ENCODE measurements at places on chromosomes 2 and 18.

- no peak for DNase-seq
Observed at GRCh38 chr2:22821458-22821857, 563.5 kb upstream of the KLHL29 start.

DNA sequence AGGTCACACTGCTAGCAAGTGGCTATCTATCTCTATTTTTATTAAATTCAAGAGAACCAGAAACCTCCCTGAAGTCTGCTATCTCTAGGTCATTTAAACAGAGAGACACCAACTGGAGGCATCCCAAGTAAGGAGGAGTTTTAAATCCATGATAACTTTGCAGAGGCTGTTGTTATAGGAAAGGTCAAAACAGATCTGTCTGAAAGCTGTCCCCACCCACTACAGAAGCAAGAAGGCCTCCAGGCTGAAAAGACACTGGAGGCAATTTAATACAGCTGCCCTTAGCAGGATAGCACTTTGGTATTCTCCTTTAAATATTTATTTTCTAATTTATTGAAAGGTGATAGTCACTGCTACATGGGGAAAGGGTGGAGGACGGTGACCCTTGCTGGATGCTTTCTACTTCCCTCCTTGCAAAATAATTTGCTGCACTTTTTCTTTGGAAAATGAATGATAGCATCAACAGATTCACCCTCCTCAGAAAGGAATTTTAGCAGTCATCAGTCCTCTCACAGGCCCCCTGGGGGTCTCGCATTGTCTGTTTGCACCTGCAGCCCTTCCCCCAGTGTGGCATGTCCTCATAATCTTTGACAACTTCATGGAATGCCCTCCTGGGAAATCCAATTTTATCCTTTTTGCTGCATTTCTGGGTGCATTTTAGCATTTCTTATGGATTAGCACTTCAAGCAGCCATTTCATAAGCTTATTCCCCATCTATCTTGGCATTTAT lies 429.5 kb upstream of the TNP1 start:
- DNase-seq: no peak

DNA sequence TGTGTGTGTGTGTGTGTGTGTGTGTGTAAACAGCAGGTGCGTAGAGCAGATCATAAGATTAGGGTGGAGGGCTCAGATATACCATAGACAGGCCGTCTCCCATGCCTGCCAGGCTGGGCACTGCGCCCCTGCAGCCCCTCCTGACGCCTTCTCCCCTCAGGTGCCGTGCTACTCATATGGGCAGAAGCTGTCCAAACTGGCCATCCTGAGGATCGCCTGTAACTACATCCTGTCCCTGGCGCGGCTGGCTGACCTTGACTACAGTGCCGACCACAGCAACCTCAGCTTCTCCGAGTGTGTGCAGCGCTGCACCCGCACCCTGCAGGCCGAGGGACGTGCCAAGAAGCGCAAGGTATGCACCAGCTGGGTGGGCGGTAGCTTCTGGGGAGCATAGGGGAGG lies 10.0 kb downstream of the ATOH8 start:
- no peak for DNase-seq

DNA sequence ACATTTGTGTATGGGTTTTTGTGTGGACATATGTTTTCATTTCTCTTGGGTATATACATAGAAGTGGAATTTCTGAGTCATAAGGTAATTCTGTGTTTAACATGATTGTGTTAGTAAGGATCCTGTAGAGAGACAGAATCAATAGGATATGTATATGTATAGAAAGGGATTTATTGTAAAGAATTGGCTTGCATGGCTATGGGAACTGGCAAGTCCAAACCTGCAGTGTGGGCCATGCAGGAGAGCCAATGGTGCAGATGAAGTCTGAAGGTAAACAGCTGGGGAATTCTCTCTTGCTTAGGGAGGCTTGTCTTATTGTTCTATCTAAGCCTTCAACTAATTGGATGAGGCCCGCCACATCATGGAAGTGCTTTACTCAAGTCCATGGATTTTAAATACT lies 39.2 kb upstream of the IL1R2 start:
- no peak for DNase-seq

- DNase-seq: no peak
Observed at GRCh38 chr2:96251721-96252292, 14.0 kb downstream of the TMEM127 start.

DNA sequence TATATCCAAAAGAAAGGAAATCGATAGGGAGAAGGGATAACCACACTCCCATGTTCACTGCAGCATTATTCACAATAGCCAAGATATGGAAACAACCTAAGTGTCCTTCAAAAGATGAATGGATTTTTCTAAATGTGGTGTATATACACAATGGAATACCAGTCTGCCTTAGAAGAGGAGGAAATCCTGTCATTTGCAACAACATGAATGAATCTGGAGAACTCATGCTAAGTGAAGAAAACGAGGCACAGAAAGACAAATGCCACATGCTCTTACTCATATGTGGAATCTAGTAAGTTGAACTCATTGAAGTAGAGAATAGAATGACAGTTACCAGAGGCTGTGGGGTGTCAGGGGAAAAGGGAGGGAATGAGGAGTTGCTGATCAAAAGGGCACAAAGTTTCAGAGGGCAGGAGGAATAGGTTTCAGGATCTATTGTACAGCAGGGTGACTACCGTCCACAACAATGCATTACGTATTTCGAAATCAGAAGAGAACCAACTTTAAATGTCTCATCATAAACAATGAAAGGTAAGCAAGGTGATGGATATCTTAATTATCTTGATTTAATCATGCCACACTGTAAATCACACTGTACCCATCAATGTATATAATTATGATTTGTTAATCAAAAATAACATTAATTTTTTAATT lies 46.1 kb downstream of the SIGLEC15 start:
- DNase-seq: no peak

- DNase-seq: no peak
Observed at GRCh38 chr2:113818382-113818951, 62.0 kb upstream of the SLC35F5 start.

- DNase-seq: no peak
Observed at GRCh38 chr18:62329691-62330454, 4.8 kb downstream of the TNFRSF11A start.

- no peak for DNase-seq
Observed at GRCh38 chr2:46144133-46144800, 152.9 kb upstream of the EPAS1 start.

GRCh38 chr2:207341804-207342203 lies 176.1 kb upstream of the KLF7 start:
- DNase-seq: no peak

GRCh38 chr18:12531749-12532148 lies 124.0 kb downstream of the PRELID3A start:
- DNase-seq: no peak

GRCh38 chr2:133405252-133405651 lies 163.0 kb downstream of the NCKAP5 start:
- no peak for DNase-seq

GRCh38 chr2:46909771-46910419 lies 5.7 kb downstream of the MCFD2 start:
- no peak for DNase-seq

GRCh38 chr18:32026491-32027086 lies 8.0 kb downstream of the RNF125 start:
- no peak for DNase-seq

- no peak for DNase-seq
Observed at GRCh38 chr18:45165871-45166270, 449.4 kb upstream of the SLC14A2 start.

- no peak for DNase-seq
Observed at GRCh38 chr2:238890131-238890530, 42.2 kb downstream of the TWIST2 start.

GRCh38 chr2:1886405-1886992 lies 142.2 kb upstream of the PXDN start:
- DNase-seq: peak; percentile 32

DNA sequence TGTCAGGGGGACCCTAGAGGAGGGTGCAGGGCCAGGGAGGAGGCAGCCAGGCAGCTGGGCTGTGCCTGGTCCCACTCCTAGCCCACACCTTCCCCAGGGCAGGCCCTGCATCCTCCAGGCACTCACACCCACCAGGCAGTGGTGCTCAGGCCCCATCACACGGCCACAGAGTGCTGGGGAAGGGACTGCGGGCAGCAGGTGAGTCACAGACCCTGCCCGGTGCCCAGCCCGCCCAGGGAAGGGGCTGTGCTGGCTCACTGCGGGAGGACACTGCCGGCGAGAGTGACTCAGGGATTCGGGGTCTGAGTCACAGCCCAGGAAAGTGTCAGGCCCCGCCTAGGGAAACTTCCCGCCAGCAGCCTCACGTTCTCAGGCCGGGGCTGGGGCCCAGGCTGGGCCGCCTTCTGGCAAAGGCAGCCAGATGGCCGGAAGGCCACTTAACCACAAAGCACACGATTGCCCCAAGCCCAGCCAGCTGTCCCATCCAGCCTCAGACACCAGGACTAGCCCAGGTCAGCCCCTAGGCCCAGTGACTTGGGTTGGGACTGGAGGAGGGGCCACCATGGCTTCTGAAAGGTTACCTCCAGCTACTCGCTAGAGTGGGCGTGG lies 42.2 kb downstream of the BIN1 start:
- peak; percentile 72 for DNase-seq

DNA sequence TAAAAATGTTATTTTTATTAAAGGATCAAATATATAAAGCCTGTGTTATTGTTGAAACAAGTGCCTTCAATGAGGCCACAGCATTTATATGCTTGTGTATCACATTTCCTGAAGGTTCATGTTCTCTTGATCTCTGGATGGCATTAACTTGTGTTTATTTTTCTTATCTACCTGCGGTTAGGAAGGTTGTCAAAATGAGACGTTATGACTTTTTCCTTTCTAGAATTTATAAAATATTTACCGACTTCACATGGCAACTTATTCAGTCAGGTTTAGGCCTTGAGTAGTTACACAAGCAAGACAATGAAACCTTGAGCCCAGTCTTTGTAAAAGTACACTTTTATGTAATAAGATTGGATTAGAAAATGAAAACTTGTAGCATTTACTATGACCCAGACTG lies 196.4 kb upstream of the ACVR2A start:
- no peak for DNase-seq

DNA sequence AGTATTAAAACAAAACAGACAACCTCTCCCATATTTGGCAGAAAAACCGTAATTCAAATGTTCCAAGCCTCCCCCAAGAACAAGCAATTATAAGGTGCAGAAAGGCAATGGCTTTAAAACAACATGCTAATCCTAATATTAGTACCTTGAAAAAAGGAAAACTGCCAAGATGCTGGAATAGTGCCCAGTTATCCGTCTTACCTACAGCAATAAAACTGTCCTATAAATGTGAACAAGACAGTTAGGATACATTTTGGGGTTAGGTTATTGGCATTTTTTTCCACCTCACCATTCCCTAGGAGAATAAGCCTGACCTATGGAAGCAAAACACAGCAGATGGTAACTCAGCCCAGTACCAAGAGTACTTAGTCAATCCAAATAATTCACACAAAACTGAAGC lies 83.2 kb downstream of the TCF4 start:
- DNase-seq: no peak

DNA sequence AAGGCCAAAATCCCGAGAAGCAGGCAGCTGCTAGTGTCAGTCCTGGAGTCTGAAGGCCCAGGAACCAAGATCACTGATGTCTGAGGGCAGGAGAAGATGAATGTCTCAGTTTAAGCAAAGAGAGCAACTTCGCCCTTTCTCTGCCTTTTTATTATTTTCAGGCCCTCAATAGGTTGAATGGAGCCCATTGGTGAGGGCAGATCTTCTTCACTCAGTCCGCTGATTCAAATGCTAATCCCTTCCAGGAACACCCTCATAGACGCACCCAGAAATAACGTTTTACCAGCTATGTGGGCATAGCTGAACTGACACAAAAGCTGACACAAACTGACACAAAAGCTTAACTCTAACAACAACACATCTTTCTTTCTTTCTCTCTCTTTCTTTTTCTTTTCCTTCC lies 78.0 kb upstream of the KCNJ3 start:
- no peak for DNase-seq

DNA sequence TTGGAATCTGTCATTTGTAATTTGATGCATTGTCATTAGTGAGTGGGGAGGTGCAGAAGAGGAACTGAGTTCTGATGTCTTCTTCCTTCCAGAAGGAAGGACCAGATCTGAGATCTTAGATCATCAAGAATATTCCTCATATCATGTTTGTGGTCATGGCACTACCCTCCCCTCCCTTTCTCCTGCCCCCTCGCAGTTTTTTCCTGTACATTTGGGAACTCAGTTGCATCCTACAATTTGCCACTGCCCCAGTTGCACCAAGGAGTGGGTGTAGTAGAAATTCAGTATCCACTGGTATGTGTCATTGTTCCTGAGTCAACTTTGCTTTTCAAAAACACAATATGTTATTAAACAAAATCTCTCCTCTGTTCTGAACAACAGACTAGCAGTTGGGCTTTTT lies 26.6 kb upstream of the ACVR1 start:
- no peak for DNase-seq

GRCh38 chr2:109435901-109436598 lies 177.7 kb downstream of the SEPTIN10 start:
- DNase-seq: peak; percentile 24

- no peak for DNase-seq
Observed at GRCh38 chr2:165182029-165182428, 21.8 kb downstream of the SCN3A start.

- DNase-seq: no peak
Observed at GRCh38 chr2:74188018-74188601, 9.4 kb upstream of the MOB1A start.

- DNase-seq: no peak
Observed at GRCh38 chr2:30545875-30546274, 98.8 kb downstream of the LCLAT1 start.

DNA sequence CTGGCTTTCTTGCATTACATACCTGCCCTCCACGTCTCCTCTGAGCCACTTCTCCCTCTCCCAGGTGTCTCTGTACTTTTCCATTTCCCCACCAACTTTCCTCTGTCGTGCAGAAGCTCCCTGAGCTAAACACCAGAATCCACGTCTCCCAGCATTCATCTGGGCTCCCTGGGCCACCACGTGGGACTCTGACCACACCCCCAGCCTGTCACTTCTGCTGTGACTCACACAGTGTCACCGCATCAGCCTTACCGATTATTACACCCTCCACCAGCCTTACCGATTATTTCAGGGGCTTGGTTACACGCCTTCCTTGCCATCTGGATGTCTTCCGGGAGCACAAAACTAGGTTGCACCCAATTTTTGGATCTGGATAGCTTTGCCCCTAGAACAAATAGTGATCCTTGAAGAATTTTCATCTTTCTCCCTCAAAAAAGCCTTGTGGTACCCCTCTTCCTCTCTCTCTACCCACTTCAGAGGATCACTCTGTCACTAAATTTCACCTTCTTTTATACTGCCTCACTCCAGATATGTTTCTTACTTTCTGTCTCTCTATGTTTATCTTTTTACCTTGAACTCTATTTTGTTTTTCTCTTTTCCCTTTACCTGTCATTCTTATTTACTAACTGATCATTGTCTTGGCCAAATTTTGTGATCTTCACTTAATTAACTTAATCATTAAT lies 136.9 kb upstream of the CAB39 start:
- DNase-seq: no peak

DNA sequence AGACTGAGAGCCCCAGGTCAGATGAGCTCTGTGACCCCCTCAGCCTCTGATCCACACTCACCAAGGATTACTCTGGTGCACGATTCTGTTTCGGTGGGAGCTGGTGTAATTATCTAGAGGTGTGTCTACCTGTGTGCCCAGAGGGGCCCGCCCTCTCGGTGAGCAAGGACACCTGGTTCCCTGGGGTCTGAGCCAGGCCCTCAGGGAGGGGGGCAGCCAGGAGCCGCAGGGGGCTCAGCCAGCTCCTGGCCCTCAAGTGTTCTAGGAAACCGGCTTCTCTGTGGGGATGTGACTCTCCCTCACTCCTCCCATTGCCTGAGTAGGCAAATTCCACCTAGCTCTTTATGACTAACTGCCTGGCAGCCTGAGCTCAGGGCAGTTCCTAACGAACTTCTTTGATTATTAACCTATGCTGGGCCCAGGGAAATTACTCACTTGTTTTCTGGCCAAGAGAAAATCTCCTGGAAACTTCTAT lies 17.4 kb downstream of the AGAP1 start:
- DNase-seq: no peak

GRCh38 chr2:109427661-109428091 lies 186.1 kb downstream of the SEPTIN10 start:
- DNase-seq: no peak
